ENCODE measurements at places on chromosomes 4 and X.

DNA sequence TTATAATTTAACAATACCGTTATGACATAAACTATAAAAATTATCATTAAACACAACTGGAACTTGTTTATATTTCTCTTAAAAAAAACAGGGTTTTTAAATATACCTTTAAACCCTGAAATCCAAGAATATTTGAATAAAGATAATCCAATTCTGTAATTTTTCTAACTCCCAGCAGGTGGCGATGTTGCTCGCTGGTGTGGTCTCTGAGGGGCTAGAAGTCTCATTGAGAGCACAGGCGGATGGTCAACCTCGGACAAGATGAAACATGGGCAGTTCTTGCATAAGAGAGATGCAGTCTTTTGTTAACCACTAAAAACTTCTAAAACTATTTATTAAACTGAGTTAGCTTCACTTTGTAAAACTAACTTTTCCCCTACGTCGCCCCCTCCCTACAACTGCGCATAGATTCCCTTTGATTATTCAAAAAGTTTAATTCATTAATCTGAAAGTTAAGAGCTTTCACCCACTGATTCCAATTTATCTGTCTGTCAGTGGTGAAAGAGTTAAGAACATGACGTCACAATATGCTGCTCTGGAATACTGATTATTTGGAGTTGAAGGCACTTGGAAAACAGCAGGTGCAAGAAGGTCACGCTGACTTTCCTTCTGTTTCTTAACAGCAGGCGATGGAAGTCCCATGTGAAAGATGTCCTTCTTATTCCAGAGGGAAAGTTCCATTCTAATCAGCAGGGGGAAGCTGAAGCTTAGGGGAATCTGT, 29.5 kb downstream of the DMP1 start:
- no peak for DNase-seq

DNA sequence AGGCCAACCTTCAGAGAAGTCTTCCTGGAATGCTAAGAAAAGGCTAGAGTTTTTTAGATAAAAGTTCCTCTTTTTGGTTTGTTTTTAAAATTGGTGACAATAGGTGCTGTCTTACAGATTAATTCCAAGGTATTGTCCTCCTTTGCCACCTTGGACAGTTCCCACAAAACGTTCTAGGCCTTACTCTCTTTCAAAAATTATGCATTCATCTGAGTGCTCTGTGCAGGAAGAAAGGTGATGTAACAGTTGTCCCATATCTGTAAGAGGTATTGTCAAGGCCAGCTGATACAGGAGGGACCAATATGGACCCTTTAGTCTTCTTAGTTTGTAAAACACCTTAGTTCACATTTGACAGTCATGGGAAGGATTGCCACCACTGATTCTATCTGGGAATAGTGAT, 15.9 kb upstream of the CXCL5 start:
- no peak for DNase-seq

DNA sequence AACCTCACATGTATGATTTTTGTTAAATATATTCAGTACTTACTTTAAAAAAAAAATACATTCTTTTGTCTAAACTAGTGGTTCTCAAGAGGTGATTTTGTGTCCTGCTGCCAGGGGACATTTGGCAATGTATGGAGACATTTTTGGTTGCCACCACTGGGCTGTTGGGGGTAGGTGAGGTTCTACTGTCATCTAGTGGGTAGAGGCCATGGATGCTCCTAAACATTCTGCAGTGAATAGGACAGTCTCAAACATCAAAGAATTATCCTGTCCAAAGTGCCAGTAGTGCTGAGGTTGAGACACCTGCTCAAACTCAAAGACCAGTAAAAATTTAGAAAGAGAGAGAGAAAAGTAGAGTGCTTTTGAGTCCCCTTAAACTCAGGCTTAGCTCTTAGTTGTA, 32.9 kb upstream of the PGM2 start:
- no peak for DNase-seq

- DNase-seq, result no peak
Measured at GRCh38 chrX:55107911-55108310, 19.1 kb downstream of the PAGE2 start.

GRCh38 chrX:40508560-40508959, 72.2 kb upstream of the ATP6AP2 start:
- DNase-seq, result no peak

All from breast epithelium (tissue), 4 donors.